COR-L47 (cell line): ENCODE measurements at places on chromosomes 7 and 10.

- peak; percentile 66 for DNase-seq
Measured at GRCh38 chr10:91409069-91409868, 875 bp upstream of the HECTD2 start.

- DNase-seq: no peak
Measured at GRCh38 chr7:7786595-7786994, 68.2 kb upstream of the RPA3 start.

DNA sequence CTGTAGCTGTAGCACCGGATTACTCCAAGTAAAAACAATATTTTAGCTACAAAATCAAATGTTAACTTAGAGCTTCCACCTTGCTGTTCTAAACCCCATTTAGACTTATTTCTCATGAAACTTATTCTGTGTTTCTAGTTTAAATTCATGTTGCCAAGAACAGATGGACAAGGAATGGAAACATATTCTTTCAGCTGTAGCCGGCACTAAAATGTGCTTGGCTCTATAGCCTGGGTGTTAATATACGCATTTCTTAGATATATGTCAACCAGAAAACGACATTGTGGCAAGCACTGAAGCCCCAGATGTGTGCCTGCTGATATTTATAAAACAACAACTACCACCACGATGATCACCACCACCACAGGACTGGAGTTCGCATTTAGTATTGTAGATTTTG, 190.3 kb upstream of the ETV1 start:
- DNase-seq: no peak

DNA sequence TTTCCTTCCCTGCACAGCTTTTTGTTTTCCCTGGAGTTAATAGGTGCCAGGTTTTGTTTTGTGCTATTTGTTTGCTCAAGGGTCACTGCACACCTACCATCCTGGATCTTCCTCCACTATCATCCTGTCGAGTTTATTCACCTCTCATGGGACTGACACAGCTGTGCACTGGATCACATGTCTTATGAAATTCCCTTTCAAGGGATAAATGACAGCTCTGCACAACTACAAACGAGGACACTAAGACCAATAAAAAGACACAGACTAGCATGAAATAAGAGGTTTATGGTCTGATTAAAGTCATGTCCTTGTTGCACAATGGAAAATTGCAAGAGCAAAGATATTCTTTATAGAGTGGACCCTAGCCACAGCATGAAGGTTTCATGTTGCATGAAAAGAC, 76.7 kb upstream of the SFMBT2 start:
- peak; percentile 46 for DNase-seq

DNA sequence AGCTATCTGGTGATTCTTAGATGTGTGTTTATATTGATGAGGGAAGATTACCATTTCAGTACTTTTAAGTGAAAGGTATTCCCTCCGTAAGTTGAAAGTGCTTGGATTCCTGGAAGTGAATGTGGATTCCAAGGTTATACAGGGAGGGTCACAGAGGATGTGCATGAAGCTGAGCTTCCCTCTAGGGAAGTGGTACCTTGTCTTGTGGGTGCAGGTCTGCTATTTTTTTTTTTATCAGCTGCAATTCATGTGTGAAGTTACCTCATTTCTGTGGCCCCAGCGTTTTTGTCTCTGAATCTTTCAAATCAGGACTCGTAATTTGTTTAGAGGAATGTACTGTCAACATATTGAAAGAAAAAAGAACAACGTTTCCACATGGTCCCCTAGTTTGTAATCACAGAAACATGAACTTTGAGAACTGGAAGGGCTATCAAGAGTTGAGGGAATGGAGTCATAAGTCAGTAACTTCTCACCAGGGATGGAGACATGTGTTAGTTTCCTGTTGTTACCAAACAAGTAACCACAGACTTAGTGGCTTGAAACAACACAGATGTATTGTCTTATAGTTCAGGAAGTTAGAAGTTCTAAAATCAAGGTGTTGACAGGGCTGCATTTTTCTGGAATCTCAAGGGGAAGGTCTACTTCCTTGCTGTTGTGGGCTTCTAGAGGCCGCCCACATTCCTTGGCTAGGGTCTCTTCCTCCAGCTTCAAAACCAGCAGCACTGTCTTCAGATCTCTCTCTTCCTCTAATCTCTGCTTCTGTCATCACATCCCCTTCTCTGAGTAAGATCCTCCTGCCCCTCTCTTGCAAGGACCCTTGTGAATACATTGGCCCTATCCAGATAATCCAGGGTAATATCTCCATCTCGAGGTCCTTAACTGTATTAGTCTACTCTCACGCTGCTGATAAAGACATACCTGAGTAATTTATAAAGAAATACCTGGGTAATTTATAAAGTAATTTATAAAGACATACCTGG, 64.4 kb downstream of the RAB18 start:
- DNase-seq: no peak

- no peak for DNase-seq
Measured at GRCh38 chr7:140675726-140676125, 3.0 kb downstream of the ADCK2 start.

DNA sequence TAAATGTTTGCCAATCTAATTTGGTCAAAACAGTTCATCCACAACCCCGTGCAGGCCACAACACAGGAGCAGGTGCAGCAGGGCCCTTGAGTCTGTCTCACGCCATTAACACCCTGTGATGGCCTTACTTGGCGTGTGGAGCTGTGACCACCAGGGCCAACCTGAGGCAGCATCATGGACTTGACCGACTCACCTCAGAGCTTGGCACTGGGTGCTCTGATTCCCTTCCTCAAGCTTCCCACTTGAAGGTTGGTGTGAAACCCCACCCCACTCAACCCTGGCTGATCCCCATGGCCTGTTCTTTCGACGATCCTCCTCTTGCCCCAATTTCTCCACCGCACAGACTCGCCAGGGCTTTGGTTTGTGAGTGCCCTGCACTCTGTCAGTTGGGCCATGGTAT, 623.1 kb downstream of the PTPRN2 start:
- DNase-seq: no peak

- no peak for DNase-seq
Measured at GRCh38 chr10:93996551-93996950, 2.8 kb downstream of the PLCE1 start.

DNA sequence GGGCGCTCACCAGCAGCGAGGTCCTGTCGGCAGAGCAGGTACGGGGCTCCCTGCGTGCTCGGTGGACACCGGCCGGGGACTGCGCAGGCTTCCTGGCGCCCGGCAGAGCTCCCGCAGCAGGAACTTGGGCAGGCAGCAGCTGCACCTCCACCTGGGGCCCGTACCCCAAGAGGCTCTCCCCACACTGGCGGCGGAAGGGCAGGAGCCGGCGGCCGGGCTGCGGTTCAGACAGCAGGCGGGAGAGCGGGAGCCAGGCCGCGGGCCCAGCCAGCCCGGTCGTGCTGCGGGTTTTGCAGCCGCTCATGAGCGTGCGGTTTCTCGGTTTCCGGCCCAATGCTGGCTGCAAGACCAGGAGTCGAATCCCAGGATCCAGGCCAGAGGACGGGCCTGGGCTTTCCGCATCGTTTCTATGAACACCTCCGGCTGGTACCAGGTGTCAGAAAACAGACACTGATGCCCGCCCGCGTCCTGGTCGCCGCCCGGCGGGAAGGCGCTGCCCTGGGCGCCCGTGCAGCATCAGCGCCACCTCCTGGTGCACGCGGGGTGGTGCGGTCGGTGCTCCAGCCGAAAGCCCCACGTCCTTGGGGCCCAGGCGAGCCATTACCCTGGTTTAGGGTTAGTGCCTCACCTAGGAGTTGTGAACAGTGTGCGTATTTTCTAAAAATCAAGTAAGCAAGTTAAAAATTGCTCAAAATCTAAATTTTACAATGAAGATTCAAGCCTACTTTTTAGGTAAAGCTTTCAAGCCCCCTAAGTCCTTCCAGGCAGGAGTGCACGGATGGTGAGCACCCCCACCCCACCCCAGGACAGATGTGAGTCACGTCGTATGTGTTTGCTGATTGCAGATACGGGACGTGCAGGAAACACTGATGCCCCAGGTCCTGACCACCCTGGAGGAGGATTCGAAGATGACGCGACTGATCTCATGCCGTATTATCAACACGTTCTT, 47.4 kb upstream of the PRKAR1B start:
- DNase-seq: no peak

DNA sequence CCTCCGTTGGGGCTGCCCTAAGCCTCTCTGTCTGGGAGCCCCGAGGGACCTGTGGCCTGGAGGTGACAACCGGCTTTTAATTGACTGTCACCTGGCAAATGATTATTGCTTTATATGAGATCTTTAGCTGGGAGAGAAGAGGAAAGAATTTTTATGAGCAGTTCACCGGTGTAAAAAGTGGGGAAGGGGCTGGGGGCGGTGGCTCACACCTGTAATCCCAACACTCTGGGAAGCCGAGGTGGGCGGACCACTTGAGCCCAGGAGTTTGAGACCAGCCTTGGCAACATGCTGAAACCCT, 2.6 kb upstream of the COX19 start:
- DNase-seq: no peak

DNA sequence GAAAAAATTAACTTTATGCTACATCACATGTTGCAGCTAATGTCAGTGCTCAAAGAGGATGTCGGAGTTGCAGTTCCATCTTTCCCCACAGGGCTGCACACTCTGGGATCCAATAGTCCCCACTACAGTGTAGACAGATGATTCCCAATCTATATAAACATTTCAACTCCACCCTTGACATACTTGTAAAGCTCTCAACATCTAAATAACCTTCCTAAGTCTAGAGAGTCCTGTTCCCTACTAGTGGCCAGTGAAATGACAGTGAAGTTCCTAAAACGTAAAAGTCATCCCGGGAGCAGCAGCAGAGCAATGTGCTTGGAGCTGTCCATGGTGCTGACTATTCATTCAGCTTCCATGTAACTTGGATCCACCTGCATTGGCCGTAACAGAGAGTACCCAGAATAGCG, 145.1 kb downstream of the GRM8 start:
- peak; percentile 24 for DNase-seq

DNA sequence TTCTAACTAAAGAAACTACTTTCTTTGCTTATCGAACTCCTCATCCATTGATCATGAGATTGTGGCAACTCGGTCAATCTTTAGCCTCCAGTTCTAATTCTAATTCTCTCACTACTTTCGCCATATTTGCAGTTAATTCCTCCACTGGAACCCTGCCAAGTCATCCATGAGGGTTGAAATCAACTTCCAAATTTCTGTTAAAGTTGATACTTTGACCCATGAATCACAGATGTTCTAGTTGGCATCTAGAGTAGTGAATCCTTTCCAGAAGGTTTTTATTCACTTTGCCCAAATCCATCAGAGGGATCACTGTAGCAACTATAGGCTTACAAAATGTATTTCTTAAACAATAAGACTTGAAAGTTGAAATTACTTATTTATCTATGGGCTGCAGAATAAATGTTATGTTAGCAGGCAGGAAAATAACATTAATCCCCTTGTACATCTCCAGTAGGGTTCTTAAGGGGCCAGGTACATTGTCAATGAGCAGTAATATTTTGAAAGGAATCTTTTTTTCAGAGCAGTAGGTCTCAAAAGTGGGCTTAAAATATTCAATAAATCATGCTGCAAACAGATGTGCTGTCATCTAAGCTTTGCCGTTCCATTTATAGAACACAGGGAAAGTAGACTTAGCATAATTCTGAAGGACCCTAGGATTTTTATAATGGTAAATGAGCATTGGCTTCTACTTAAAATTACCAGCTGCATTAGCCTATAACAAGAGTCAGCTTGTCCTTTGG, 39.4 kb downstream of the CCDC71L start:
- no peak for DNase-seq

DNA sequence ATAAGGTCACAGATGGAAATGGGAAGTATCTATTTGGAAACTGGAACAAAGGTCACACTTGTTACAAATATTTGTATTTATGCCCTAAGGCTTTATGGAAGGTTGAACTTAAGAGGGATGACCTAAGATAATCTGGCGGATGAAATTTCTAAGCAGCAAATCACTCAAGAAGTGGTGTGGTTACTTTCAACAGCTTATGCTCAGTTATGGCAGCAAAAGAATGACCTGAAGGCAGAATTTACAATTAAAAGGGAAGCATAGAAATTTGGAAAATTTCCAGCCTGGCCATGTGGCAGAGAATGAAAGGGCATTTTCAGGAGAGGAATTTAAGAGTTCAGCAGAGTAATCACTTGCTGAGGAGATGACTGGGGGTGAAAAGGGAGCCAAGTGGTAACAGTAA, 95.8 kb upstream of the TNS3 start:
- no peak for DNase-seq

DNA sequence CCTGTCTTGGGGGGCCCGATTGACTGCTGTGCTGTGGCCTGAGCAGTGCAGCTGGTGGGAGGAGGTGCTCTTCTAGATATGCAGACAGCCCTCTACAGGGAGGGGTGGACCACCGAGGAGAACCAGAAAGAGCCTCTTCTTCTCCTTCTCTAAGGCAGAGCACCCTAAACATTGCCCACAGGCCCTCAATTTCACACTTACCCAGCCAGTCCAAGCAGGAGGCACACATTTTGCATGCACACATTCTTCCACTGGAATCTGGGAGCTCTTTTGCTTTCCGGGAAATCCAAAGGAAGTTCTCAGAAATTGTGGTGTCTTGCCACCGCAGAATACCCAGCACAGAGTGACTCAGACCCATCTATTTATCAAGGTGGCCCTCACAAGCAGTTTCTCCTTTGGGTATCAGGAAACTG, 45.8 kb downstream of the EEPD1 start:
- no peak for DNase-seq

- DNase-seq: no peak
Measured at GRCh38 chr10:102546606-102547320, 43.0 kb downstream of the SUFU start.

- no peak for DNase-seq
Measured at GRCh38 chr10:77566236-77566635, 71.4 kb downstream of the KCNMA1 start.

DNA sequence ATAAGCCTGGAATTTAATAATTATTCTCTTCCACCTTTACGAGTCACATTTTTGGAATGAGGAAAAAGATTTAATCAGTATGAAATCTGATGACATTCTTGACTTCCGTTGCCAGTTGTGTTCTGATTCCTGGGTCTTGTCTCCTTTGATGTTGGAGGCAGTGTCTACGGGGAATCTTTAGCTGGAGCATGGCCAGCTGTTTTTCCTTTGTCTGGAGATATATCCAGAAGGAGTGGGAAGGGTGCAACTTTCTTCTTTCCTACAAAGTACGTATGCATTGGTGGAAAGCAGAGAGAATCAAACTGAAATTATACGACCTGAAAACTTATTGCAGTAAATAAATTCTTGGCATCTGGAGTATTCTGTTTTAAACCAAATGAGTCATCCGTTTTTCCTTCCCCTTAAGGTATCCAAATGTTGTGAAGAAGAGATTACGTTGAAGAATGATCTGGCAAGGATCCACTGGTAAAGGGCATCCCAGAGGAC, 6.9 kb upstream of the GNG11 start:
- no peak for DNase-seq

DNA sequence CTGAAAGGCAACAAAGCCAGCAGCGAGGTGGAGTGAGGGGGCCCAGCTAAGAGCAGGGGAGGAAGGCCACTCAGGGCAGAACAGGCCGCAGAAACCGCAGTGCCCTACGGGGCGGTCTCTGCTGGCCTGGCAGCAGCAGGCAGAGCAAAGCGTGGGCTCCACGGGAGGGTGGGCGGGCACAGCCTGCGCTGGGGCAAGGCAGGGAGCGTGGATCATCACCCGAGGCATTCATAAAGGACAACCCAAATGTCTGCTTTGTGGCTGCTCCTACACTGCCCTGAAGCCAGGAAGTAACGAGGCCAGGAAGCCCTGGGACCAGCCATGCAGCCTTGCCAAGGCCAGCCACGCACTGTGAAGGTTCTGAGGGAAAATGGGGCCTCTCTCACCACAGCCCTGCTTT, 127.5 kb downstream of the MAD1L1 start:
- DNase-seq: no peak

GRCh38 chr10:11874568-11875493, 51.7 kb downstream of the PROSER2 start:
- peak; percentile 14 for DNase-seq

- no peak for DNase-seq
Measured at GRCh38 chr7:149253665-149254064, 8.3 kb upstream of the ZNF783 start.
